Activated CD4-positive, alpha-beta T cell treated with anti-CD3 and anti-CD28 coated beads, Interleukin-2, amount 50 U/mL, for 24 hours (primary cell): ENCODE measurements at places on chromosomes 4 and X.

DNA sequence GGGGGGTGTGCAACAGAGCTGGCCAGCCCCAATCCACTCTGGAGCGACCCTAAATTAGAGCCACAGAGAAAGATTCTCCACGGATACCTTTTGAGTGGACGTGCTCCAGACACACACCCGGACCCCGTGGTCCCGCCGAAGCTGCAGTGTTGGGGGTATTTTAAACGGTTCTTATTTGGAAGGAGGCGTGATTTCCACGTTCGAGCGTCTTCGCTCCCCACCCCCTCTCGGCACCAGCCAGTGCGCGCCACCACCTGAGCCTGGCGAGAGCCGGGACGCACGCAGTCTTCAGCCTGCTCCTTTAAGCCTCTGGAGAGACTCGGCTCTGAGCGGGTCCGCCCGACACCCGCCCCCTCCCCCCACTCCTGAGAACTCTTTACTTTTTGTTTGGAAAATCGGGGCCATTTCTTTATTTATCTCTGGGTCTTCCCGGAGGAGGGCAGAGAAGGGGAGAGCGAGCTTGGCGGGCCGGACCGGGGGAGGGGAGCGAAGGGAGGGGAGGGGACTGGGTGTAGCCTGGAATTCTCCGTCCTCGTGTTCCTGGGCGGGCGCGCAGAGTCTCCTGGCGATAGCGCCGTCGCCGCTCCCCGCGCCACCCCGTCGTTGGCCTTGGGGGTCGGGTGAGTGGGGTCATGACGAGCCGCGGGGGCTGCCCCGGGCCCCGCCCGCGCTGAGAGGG is 668 bp upstream of the PTCHD1 start:
- no peak for DNase-seq

- no peak for DNase-seq
Measured at GRCh38 chrX:48076343-48076742, 4.9 kb upstream of the ZNF630 start.

DNA sequence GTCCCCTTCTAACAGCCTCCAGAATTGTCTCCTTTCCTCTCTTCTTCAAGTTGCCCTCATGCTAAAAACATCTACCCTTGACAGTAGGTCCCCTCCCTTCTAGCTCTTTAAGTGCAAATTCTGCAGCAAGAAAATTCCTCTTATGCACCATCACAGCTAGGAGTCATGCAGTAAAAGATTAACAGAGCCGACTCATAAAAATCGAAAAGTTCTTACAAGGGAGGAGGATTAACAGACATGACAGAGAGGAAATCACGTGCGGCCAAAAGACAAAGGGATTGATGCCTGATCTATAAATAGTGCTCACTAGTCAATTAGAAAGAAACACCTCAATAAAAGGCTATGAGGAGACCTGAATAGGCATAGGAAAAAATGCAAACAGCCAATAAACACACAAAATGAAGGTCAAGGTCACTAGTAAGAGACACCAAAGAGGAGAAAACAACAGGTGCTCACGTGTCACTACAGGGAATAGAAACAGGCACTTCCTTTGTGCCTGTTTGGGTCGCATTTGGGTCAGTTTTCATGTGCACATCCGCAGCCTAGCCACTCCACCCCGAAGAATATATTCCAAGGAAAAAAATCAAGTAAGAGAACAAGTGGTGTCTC is 3.4 kb downstream of the RNF212 start:
- no peak for DNase-seq

GRCh38 chr4:21554066-21554465 is 394.5 kb downstream of the KCNIP4 start:
- no peak for DNase-seq

GRCh38 chrX:43349363-43349762 is 306.7 kb upstream of the MAOA start:
- DNase-seq = peak; percentile 9

DNA sequence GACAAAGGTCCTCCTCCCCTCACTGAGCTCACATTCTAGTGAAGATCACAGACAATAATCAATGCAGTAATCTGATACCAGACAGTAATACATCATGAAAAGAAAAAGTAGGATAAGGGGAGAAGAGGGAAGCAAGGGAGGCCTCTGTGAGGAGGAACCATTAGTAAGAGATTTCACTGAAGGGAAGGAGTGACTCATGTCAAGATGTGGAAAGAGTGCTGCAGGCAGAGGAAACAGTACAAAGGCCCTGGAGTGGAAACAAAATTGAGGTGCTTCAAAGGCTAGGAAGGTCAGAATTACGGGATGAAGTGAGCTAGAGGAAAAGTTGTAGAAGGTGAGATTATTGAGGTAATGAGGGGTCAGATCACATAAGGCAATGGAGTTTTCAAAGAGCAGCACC is 38.1 kb downstream of the LAMTOR3 start:
- DNase-seq = peak; percentile 40

DNA sequence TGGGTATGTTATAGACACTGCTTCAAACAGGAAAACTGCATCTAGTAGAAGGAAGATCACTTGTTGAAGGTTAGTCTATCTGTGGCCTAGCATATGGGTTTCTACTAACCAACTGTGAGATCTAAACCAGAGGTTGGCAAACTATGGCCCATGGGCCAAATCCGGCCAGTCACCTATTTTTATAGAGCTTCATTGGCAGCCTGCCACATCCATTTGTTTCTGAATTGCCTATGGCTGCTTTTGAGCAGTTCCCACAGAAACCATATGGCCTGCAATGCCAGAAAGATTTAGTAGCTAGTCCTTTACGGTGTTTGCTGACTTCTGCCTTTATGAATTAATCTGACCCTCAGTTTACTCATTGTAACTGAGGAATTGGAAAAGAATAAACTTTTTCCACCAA is 71.1 kb downstream of the MID1 start:
- no peak for DNase-seq

GRCh38 chrX:153854702-153855101 is 24.4 kb upstream of the PDZD4 start:
- no peak for DNase-seq

DNA sequence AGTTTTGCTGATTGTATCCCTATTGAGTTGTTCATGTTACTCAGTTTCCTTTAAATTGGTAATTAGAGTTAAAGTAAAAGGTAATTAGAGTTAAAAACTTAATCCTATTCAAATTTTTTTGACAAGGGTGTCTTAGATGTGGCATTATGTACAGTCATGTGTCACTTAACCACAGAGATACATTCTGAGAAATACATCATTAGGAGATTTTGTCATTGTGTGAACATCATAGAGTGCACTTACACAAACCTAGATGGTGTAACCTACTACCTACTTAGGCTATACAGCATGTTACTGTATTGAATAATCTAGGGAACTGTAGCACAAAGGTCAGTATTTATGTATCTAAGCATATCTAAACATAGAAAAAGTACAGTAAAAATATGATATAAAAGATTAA is 39.2 kb downstream of the BEX3 start:
- no peak for DNase-seq

GRCh38 chr4:7741946-7742806 is 197.5 kb downstream of the AFAP1 start:
- DNase-seq = no peak

GRCh38 chr4:54099748-54100574 is at the start of gene GSX2:
Gene GSX2 (plus strand): TSS chr4:54100163. CDS start chr4:54100345, 182 bp downstream.
- DNase-seq = no peak

DNA sequence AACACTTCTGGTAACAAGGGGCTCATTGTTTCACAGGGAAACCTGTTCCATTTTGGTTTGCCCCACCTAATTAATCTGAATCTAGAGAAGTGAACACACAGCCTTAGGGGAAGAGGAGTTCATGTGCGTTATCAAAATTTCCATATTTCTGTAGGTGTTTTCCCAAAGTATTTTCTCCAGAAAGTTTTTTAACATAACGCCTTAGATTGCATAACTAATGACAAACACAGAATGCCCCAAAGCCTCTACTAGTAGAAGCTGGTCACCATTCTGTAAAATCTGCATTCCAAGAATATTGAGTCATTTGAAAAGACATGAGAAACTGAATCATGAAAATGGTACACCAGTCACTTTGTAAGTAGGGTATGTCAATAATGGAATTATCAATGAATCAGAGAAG is 41.1 kb downstream of the IL13RA2 start:
- no peak for DNase-seq

GRCh38 chrX:85243761-85244449 is at the start of the genes SATL1 and ZNF711:
Gene SATL1 (minus strand): TSS chrX:85243779. CDS start chrX:85108968, 134,811 bp downstream.
Gene ZNF711 (plus strand): TSS chrX:85243991. CDS start chrX:85247573, 3,582 bp downstream.
- DNase-seq = no peak

GRCh38 chr4:48538358-48538757 is 48.3 kb downstream of the ZAR1 start:
- DNase-seq = no peak

- DNase-seq = no peak
Measured at GRCh38 chr4:8270912-8271815, 1.6 kb downstream of the HTRA3 start.

GRCh38 chr4:8593264-8594096 is 915 bp downstream of the CPZ start:
- no peak for DNase-seq

DNA sequence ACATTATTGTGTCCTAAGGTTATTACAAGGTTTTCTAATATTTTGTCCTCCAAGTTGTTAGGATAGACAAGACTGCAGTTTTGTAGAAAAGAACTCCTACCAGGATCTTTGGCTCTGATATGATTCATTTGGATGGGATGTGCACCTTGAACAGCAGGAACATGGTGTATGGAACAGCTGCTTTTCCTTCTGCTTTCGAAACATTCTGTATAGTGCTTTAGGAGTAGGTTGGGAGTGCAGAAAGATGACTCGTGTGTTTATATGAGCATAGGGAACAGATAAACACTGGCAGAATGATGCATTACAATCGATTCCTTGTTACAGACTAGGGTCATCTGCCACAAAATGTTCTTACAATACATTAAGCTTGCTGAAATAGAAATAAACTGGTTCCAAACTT is 790.1 kb downstream of the DMD start:
- no peak for DNase-seq

DNA sequence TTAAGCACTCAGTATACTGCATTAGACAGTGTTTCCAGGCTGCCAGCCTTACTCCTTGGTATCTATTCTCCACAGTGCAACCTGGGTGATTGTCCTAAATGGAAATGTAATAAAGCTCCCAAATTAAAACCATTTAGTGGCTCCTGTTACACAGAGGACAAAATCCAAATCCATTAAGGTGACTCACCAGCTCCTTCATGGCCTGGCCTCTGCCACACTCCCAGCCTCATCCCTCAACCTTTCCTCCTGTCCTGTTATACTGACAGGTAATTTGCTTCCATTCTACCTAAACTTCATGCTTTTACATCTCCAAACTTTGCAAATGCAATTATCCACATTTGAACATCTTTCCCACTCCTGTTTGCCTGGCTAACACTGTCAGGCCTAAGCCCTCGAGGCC is 140.3 kb downstream of the INPP4B start:
- DNase-seq = no peak

DNA sequence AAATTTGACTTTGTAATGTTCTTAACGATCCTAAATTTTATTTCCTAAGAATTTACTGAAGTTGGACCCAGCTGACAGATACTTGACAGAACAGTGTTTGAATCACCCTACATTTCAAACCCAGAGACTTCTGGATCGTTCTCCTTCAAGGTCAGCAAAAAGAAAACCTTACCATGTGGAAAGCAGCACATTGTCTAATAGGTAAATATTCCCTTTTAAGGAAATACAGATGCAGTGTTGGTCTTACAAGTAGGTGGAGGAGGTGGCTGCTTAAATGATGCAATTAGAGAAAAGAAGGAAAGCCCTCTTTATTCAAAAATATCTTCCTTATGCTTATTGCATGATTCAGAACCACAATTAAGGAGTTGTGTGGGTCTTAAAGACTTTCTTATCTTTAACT is 73.5 kb downstream of the RS1 start:
- DNase-seq = no peak

DNA sequence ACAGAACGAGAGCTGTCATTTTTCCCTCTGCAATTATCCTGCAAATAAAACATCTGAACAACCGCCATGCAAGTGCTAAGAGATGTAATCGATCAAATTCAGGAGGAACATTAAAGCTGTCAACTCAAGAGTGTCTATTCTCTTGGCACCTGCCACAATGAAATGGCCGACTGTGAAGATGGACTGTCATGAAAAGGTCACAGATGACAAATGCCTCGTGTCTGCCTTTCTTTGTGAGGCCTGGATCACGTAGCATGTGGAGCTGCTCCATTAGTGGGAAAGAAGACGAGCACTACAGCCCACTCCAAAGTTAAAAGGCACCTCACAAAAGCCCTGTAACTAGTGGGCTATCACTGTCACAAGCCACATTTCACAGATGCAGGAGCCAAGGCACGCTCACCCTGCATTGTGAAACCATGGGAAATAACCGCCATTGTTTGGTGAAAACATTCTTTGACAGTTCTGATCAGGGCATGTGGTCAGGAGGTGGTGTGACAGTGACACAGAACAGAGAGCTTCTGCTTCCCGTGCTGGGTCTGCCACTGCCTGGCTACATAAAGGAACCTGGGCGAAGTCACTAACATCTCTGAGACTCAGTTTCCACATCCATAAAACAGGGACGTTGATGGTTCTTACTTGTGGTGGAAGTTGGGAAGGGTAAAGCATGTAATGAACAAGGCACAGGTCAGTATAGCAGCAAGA is 98.9 kb downstream of the EVC2 start:
- no peak for DNase-seq

DNA sequence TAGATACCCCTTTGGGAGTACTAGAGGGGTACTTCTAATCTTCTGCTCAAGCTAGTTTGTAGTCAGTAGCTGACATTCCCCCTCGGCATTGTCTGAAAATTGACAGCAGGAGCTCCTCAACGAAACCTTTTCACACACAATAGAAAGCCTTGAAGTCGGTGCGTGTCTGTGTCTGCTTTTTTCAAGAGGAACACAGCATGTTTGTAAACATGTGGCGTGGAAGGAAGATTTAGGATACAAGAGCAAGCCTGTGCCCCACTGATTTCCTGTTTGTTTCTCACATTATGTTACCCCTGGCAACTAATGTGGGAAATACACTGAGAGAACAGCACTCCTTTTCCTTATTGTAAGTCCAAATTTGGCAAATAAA is 252.6 kb downstream of the ANKRD50 start:
- no peak for DNase-seq

GRCh38 chr4:41189666-41190065 is 24.7 kb downstream of the APBB2 start:
- DNase-seq = no peak

GRCh38 chr4:80309294-80310004 is 26.1 kb upstream of the CFAP299 start:
- DNase-seq = no peak

GRCh38 chr4:152468408-152468807 is 67.5 kb downstream of the FBXW7 start:
- no peak for DNase-seq

DNA sequence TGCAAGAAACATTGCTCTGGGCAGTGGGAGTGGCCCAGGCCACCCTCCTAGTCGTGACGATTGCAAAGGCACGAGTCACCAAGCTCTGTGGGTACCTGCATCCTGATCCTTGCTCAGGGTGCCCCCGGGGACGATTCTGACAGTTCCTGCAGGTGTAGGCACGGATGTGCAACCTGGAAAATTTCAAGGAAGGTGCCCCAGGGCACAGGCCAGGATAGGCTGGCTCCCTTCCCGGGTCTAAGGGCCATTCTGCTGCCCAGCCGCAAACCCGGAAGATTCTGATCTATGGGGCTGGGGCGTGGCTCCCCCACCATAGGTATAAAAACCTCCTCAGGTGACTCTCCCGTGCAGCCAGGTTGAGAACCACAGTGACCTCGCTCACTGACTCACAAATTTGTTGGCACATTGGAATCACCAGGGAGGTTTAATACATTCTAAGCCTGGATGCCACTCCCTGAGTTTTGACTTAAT is 228.5 kb downstream of the PTTG2 start:
- DNase-seq = no peak

GRCh38 chr4:169295822-169296221 is 25.1 kb upstream of the SH3RF1 start:
- DNase-seq = no peak

- DNase-seq = no peak
Measured at GRCh38 chr4:15158406-15159091, 156.3 kb downstream of the CPEB2 start.

- DNase-seq = no peak
Measured at GRCh38 chrX:25012433-25012735, 3.4 kb downstream of the ARX start.
